ENCODE measurements at places on chromosomes 16 and 17.

DNA sequence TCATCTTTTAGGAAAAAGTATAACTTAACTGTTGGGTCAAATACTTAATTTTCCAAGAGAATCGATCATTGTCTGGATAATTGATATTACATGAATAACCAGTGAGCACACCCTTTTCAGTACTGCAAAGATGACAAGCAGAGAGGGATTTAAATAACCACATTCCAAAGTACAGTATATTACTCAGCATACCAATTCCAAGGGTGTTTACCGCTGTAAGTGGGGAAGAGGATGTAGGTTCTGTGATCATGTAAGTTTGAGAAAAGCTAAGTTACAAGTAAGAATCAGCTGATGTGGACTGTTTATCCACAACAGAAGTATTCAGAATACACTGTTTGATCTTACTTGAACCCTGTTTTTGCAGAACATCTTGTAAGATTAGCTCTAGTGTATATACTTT is 6.1 kb downstream of the GDE1 start:
- no peak for DNase-seq

DNA sequence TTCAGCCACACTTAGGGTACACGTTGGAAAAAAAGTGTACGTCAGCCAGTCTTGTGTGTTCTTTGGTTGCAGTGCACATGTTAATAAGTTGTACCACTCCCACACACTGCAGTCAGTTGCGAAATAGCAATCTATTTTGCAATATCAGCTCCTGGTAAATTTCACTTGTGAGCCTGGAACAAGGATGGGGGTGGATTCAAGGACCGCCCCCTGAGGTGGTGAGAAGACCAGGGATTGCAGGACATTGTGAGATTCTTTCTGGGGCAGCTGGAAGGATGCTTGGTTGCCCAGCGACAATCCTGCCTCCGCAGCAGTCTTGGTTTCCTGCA is 78.6 kb upstream of the ZFHX3 start:
- no peak for DNase-seq

DNA sequence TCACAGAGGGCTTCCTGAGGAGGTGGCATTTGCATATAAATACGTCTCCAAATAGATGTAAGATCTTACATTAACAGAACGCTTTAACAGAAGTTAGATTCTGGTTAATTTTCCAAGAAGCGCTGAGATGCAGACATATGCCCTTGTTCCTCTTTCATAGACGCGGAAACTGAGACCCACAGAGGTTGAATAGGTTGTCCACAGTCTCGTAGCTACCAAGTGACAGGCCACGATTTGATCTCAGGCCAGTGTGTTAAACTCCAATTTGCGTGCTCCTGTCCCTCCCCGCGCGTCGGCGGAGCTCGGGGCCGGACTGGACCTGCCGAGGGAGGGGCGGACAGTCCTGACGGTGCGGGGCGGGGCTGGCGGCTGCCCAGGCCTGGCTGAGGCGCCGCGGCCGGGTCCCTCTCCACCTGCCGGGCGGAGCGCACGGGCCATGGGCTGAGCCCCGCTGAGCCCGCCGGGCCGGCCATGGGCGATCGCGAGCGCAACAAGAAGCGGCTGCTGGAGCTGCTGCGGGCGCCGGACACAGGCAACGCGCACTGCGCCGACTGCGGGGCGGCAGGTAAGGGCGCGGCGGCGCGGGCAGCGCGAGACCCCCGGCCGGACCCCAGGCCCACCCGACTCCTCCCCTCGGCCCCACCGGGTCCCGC is at the start of gene ADAP2:
ADAP2 (plus strand) TSS at position 402 of the 653 bp plus-strand sequence; CDS start at position 472, 70 bp downstream.
- DNase-seq: peak; percentile 39

GRCh38 chr17:75909812-75910274 is 5.2 kb upstream of the MRPL38 start:
- peak; percentile 96 for DNase-seq

GRCh38 chr17:48892940-48893645 is 506 bp downstream of the ATP5MC1 start:
- DNase-seq: peak; percentile 73

DNA sequence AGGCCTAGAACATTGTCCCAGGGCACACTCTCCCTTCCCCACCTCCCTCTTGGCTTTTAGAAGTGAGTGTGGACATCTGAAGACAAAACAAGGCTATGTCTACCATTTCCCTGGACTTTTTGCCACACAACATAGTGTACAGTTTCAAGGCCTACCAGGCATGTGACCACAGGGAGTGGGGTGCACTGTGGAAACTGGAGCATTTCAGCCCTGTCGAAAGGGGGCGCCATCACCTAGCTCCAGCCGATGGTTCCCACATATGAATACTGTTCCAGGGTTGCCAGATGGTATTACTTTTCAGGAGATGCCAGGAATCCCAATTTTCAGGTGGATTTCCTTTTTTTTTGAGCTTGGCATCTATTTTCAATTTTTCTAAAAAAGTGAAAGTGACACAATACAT is 140.7 kb downstream of the KATNIP start:
- peak; percentile 12 for DNase-seq

DNA sequence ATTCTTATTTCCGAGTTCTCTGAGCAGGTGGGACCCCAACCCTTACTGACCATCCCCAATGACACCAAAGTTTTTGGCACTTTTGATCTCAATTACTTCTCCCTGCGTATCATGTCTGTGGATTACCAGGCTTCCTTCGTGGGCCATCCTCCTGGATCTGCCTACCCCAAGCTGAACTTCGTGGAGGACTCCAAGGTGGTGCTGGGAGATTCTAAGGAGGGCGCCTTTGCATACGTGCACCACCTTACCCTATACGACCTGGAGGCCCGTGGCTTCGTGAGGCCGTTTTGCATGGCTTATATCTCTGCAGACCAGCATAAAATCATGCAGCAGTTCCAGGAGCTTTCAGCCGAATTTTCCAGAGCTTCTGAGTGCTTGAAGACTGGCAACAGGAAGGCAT is 868 bp downstream of the SMCR8 start:
- DNase-seq: no peak

Measured in NCI-H69 (cell line).